Ammon's horn (tissue), 1 donor: ENCODE measurements at places on chromosomes 13 and 19.

DNA sequence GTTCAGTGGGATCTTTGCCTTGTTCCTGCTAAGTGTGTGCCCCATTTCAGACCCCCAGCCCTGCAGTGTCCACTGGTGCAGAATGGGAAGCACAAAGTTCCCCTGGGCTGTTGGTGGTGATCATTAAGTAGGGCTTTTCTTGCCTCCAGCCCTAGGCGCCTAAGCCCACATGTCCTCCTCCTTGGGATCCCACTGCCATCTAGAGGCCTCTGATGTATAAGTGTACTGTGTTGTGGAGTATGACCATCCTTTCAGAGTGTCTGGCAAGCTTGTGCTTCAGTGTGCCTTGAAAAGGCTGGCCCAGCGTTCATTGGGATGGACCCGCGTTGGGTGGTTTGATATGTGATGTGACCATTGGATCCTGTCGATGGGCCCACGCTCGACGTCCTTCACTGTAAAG is 71.2 kb downstream of the WASF3 start:
- DNase-seq = peak; percentile 52

DNA sequence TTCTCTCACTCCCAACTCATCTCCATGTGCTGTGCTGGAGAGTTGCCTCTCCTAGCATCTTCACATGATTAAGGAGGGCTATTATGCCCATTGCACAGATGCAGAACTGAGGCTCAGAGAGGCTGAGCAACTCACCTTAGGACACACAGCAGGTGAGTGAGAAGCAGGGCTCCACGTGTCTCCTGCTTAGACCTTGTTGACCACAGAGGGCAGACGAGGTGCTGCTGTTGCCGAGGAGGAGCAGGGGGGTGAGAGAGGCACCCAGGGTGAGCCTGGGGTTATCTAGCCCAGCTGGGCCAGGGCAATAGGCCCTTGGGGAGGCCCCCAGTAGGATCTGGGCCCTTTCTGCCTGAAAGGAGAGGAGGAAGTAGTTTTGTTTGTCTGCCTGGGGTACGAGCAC is 2.4 kb upstream of the HSH2D start:
- no peak for DNase-seq

GRCh38 chr13:22223411-22223810 is 552.5 kb downstream of the FGF9 start:
- DNase-seq = no peak

GRCh38 chr19:30437869-30438268 is 65.7 kb downstream of the ZNF536 start:
- DNase-seq = no peak

DNA sequence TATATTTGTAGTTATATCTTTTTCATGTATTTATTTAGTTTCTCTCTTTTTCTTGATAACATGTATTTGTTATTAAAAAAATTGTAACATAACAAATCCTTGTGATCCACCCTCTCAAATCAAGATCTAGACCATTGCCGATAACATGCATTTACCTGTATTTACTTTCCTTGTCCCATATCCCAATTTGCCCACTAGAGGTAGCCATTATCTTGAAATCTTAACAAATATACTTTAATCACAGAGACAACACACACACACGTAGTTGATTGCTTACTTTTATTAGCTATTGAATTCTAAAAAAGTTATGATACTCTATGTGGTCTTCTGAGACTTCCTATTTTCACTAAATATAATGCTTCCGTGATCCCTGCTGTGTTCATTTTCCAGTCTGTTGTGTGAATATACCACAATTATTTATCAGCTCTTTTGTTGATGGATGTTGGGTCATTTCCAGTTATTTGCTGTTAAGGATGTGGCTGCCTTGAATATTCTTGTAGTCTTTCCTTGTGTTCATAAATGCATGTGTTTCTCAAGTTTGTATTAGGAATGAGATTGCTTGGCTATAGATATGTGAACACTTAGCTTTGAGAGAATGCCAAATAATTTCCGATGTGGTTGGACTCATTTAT is 31.3 kb upstream of the ZMYM2 start:
- DNase-seq = peak; percentile 26

DNA sequence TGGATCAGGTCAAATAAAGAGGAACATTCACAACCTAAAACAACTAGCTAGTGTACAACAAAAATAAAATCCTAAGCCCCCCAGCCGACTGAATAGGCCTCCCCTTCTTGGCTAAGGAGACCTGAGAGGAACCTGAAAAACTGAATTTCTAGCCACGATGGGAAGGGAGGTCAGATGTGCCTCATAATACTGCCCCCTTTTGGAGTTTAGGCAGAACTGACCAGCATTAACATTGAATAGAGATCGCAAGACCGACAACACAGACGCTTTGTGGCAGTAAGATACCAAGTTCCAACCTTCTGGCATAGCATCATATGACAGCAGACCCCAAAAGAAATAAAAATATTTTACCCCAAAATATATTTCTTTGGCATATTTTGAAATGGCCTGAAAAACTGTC is 15.9 kb downstream of the CBY2 start:
- DNase-seq = no peak

DNA sequence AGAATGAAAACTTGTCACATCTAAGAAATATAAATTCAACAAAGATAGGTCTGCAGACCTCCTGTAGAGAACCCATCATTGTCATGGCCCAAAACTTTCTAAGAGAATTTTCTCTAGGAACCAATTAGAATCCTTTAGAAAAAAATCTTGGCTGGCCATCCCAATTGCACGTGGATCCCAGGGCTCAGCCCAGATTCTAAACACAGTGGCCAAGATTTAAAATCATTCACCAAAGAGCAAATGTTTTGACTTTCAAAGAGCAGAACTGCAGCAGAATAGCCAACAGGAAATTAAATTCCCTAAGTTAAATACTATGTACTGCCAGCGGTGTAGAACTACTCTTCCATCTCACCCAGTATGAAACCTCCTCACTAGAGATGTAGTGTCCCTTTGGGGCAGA is 21.3 kb downstream of the IPO5 start:
- no peak for DNase-seq

DNA sequence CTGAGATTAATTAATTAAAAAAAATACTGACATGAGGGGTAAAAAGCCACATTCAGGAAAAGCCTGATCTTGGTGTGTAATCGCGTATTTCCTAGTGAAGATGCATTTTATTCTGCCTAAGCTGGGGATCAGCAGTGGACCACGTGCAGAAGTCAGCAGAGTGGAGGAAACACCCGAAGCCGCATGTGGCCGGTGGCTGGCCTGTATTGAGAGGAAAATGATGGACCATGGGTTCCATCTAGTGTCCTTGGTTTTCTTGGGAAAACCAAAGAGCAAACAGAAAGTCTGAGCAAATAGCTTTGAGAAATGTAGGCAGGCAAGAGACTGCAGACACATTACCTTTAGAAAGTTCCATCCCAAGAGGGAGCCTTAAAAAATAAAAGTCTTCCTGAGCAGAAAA is 23.7 kb upstream of the SHISA2 start:
- DNase-seq = no peak

DNA sequence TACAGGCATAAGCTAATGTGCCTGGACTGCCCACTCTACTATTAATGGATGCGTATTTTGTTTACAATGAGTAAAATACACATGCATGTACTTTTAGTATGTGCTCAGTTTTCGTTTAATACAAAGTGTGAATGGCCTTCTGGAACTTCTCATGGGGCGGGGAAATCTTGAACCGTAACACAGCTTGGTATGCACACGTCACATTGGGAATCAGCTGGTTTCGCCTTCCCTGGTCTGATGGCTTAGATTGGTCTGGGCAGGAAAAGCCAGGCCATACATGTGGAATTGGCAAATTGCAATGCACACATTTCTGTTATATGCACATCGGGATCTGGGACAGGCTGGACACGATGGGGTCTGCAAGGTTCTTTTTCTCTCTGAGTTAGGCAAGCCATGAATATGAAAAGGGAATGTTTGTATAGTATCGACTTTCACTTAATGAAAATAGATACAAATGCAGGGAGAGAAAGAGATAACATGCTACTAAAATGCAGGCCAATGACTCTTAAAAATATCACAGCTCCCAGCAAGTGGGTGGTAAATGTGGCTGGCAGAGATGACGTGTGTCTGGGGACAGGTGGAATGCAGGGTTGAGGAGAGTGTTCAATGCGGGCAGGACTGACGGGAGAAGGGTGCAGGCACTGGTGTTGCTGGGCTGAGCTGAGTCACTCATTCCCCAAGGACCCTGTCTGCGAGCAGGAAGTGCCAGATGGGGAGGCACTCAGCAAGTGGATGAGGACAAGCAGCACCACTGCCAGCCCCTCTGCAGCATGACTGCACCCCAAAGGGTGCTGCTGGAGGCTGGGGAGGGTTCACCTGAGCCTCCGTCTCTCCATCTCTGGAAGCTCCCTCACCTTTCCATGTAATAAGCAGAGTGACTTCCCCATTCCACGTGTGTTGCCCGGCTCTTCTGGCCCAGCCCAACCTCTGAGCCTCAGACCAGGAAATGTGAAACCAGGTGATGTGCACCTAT is 204.0 kb upstream of the GPR12 start:
- DNase-seq = peak; percentile 22

- DNase-seq = peak; percentile 87
Observed at GRCh38 chr19:57103573-57104277, 16.1 kb upstream of the USP29 start.

DNA sequence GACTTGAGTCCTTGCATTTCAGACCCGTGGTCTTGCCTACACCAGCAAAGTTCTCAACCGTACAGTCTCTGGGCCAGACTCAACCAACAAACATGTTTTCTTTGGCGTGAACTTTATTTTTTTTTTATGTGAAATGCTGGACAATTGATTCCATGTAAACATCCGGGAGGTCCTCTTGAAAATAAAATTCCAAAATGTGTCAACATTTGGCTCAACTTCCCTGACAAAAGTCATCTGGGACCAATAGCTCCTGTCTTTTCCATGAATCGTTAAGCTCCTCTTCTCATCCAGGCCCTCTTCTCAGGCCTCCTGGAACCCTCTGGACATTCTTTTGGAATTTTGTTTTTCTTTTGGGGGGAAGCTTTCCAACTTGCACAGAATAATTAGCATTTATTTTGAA is 2.7 kb downstream of the ALDH16A1 start:
- no peak for DNase-seq

- peak; percentile 36 for DNase-seq
Observed at GRCh38 chr19:47111006-47111621, 2.5 kb downstream of the ZC3H4 start.

DNA sequence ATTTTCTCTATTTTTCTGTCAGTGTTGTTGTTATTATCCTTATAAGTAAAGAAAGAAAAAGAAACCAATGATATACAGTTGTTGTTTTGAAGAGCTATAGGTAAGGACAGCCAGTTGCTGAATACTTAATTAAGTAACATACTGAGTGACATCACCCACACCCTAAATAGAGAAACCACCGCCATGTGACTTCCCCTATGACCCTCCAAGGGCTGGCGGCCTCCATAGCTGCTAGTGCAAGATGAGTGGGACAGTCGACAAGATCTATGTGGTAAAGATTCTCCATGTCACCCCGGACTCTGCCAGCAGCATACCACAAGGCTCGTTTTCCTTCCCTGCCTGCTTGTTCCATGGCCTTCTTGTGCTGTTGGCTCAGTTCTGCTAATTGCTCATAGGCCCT is 221.1 kb downstream of the DNAJC15 start:
- DNase-seq = no peak

GRCh38 chr19:8832132-8833021 is at the start of the genes MBD3L1 and ZNF558:
Gene MBD3L1 (plus strand): TSS chr19:8832377. CDS start chr19:8842679, 10,302 bp downstream.
Gene ZNF558 (minus strand): TSS chr19:8832304. CDS start chr19:8822659, 9,645 bp downstream.
- DNase-seq = peak; percentile 100

DNA sequence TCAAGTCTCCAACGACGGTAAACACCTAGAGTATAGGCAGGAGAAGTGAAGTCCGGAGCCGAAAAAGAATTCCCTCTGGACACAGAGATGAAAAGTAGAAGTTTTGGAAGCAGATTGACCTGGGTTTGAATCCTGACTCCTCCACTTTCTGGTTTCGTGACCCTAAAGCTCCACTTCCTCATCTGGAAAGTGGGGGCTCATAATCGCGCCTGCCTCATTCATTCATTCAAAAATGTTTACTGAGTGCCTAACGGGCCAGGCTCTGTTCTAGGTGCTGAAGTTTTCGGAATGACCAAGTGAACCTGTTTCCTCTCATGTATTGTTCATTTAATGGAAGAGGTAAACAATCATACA is 7.1 kb upstream of the EML2 start:
- no peak for DNase-seq

DNA sequence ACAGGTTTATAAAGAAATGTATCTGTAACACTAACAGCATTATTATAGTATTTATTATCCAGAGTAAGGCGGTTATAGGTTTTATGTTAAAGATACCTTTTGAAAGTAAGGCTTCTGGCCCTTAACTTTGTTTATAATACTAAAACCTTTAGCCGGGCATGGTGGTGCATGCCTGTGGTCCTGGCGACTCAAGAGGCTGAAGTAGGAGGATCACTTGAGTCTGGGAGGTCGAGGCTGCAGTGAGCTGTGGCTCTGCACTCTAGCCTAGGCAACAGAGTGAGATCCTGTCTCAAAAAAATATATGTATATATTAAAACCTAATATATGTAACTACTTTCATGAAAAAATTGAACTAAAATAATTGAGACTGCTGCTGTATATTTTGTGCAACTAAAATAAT is 98.7 kb upstream of the KLF5 start:
- no peak for DNase-seq

- DNase-seq = no peak
Observed at GRCh38 chr13:71461892-71462291, 405.1 kb downstream of the DACH1 start.

GRCh38 chr13:69545551-69545950 is 562.1 kb upstream of the ATXN8OS start:
- no peak for DNase-seq

- DNase-seq = no peak
Observed at GRCh38 chr13:40534456-40534855, 132.0 kb downstream of the FOXO1 start.

- DNase-seq = no peak
Observed at GRCh38 chr13:99322297-99323103, 15.3 kb upstream of the GPR183 start.

DNA sequence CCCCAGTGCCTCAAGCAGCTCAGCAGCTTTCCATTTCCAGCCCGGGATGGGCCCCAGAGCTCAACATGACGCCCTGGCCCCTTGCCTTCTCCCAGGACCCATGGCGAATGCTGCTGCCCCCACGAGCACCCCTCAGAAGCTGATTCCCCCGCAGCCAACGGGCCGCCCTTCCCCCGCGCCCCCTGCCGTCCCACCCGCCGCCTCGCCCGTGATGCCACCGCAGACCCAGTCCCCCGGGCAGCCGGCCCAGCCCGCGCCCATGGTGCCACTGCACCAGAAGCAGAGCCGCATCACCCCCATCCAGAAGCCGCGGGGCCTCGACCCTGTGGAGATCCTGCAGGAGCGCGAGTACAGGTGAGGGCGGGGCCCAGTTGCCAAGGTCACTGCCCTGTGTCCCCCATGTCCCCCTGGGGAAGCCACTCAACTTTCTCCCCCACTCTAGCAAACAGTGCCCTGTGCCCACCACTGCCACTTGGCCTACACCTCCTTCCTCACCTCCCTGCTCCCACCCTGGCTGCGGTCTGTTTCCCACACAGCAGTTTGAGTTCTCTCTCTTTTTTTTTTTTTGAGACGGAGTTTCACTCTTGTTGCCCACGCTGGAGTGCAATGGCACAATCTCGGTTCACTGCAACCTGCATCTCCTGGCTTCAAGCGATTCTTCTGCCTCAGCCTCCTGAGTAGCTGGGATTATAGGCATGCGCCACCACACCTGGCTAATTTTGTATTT is 26.9 kb downstream of the SMARCA4 start:
- no peak for DNase-seq
